GM12864 (cell line): ENCODE measurements at places on chromosomes 3 and 15.

GRCh38 chr3:23276913-23277658 is 74.0 kb downstream of the UBE2E2 start:
- DNase-seq = no peak

DNA sequence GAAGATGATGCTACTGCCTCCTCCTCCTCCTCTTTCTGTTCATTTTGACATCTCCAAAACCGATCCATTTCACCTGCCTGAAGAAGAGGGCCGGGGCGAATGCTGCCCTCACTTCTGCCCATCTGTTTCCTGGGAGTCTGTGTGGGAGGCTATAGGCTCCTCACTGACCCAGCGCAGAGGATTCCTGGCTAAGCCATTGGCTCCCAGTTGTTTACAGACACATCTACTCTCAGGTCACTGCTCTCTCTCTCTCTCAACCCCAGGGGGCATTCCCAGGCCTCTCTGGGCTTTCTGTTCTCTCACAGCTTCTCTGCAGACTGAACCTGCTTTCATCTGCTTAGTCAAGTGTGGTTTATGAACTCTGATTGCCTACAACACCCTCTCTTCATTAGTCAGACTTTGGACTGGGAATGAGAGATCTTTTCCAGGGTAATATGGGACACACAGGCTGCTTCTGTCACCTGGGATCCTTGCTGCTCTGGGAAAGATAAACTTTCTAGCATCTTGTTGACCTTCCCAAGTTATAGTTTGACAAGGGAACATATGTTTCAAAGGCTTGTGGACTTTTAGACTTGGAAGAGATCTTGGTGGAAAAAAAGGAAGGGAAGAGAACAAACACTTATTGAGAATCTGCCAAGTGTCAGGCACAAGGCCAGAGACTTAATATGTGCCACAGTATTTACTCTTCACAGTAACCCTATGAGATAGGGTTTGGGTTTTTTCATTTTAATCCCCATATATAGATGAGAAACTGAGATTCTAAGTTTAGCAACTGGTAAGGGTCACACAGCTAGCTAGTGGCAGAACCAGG is 30.2 kb upstream of the USP3 start:
- DNase-seq = peak; percentile 84

GRCh38 chr3:124168271-124168670 is 176.3 kb upstream of the ROPN1 start:
- DNase-seq = no peak

- DNase-seq = no peak
Measured at GRCh38 chr15:59685737-59686297, 3.3 kb downstream of the BNIP2 start.

DNA sequence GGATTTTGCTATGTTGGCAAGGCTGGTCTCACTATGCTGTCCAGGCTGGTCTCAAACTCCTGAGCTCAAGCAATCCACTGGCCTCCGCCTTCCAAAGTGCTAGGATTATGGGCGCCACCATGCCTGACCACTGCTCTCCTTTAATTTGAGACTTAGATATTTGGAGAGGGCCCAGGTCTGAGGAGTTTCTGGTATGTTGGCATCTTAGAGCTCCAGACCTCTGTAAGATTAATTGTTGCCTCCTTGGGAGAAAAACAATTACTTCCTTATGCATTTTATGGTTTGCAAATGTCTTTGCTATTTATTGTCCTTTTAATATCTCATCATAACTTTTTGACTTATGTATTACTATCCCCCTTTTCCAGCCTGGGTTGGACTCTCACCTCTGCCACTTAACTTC is 2.9 kb downstream of the ZNF774 start:
- DNase-seq = no peak

GRCh38 chr3:184177331-184177731 is 2.7 kb downstream of the AP2M1 start:
- no peak for DNase-seq

DNA sequence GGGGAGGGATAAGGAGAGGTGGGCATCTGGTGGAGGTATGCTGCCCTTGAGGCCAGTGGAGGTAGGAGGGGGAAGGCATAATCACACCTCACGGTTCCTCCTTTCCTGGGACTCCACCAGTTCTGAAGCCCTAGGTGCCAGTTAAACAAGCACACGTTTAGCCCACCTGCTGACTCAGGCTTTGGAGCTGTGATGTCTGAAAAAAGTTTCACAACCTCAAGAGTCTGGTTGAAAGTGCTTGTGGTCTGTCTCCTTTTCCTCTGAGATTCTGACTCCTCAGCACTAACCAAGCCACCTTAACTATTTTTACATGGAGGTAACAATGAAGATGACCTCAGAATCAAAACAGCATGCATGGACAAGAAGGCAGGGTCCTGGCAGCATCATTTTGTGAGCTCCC is 23.0 kb downstream of the HPS3 start:
- DNase-seq = peak; percentile 46
